HFFc6 (cell line): ENCODE measurements at places on chromosomes 5 and 9. TPM values are rescaled to one million over a fixed set of nuclear protein-coding genes. Genes with fewer than 3 reads are reported as not detected.
A peak's percentile ranks its signal among the peaks of the same experiment; 100 is the strongest.

DNA sequence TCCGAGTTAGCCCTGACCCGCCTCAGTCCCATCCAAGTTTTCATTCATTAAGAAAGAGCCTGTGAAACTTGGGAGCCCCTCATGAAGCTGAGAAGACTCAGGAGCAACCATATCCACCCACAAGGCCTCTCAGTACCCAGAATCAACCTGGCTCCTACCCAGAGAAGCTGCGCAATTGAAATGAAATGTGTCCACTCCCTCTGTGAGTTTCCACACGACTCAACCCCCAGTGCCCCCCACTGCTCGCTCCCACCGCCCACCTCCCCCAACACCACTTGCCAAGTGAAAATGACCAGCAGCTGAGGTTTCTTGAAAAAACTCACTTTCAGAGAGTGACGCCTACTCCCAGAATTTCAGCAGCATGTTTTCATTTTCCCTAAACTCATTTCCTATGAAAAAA lies 104.6 kb downstream of the CDK5RAP2 start:
- H3K4me1 ChIP-seq = peaks cover 33% of the 10 kb centered on the region
- no peak for DNase-seq
- peaks cover 10% of the 10 kb centered on the region; the same call in 1 of the 2 replicates for H3K36me3 ChIP-seq
- H3K27ac ChIP-seq = peak overlapping the region; percentile 70
- peaks cover 2% of the 10 kb centered on the region; the same call in 1 of the 2 replicates for H3K27me3 ChIP-seq

DNA sequence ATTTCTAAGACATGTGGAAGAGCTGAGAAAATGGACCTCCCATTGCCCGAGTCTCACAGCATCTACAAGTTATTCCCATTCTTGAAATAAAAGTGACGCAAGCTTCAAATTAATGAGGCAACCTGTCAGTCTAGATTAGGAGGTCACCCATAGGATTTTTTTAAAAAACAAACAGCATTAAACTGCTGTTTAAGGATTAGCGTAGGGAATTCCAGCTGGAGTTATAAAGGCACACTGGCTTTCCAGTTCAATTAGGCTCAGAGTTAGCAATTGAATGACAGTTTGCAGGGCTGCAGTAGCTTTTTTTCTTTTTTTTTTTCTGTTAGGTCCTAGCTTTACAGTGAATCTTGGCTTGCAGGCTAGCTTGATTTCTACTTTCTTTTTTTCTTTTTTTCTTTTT lies 16.2 kb downstream of the PRKACG start:
- no peak for DNase-seq
- H3K4me3 ChIP-seq = no peak overlapping the region
- no peaks in the 10 kb centered on the region for H3K4me1 ChIP-seq

- DNase-seq = no peak
- H3K27me3 ChIP-seq = peaks cover 21% of the 10 kb centered on the region
- no peak overlapping the region for H3K4me3 ChIP-seq
- H3K27ac ChIP-seq = no peak overlapping the region
- H3K36me3 ChIP-seq = no peaks in the 10 kb centered on the region
Measured at GRCh38 chr5:16588434-16589214, 28.2 kb downstream of the RETREG1 start.

- H3K4me1 ChIP-seq = no peaks in the 10 kb centered on the region
- H3K27ac ChIP-seq = no peak overlapping the region
- H3K27me3 ChIP-seq = peaks cover 5% of the 10 kb centered on the region
- H3K36me3 ChIP-seq = no peaks in the 10 kb centered on the region
- no peak for DNase-seq
- H3K4me3 ChIP-seq = no peak overlapping the region
Measured at GRCh38 chr5:76855961-76856360, 6.1 kb downstream of the S100Z start.

DNA sequence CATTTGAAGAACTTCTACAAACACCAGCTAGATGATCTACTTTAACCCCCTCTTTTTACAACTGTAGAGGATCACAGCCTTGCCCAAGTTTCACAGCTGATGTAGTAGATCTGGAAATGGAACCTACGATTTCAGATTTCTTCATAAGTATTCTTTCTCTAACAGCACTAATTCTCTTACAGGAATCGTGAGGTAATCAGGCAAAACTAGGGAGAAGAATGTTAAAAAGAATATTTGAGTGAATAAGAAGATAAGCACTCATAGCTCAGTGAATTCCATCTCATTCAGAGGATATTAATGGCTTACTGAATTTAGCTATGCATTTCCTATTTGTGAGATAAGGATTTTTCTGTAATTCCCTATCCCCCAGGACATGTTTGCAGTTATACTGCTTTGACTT lies 42.1 kb downstream of the NADK2 start:
- H3K4me1 ChIP-seq = peaks cover 41% of the 10 kb centered on the region
- no peak overlapping the region; the same call in 1 of the 2 replicates for H3K4me3 ChIP-seq
- H3K27me3 ChIP-seq = no peaks in the 10 kb centered on the region
- peaks cover 11% of the 10 kb centered on the region; the same call in 1 of the 2 replicates for H3K36me3 ChIP-seq

DNA sequence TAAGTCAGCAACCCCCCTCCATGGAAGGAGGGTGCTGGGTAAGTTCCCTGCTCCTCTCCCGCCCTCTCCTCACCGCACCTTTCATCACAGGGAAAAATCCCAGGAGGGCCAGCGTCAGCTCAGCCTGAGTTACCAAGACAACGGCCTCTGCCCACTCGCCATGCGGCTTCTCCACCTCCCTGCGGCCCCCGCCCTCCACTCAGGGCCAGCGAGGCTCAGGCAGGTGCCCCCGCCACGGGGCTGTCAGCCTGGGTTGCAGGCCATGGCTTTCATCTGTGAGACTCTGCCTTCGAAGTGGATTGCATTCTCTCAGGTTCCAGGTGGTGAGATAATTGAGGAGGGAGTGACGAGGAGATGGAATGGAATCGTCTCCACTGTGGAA lies 27.2 kb upstream of the LAMC3 start:
- peaks cover 53% of the 10 kb centered on the region for H3K27me3 ChIP-seq
- no peak overlapping the region for H3K27ac ChIP-seq
- no peaks in the 10 kb centered on the region for H3K36me3 ChIP-seq
- no peak for DNase-seq
- H3K4me3 ChIP-seq = no peak overlapping the region

DNA sequence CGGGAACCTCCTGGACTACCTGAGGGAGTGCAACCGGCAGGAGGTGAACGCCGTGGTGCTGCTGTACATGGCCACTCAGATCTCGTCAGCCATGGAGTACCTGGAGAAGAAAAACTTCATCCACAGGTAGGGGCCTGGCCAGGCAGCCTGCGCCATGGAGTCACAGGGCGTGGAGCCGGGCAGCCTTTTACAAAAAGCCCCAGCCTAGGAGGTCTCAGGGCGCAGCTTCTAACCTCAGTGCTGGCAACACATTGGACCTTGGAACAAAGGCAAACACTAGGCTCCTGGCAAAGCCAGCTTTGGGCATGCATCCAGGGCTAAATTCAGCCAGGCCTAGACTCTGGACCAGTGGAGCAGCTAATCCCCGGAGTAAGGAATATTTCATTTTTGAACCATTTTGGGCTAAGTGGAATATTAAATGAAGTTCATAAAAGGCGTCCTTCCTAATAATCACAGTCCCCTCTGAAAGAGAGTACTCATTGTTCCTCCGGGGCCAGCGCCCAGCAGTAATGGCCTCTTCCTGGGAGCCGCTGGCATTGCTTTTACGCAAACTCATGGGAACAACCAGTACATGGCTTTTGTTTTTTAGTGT lies 23.6 kb downstream of the QRFP start:
- no peak overlapping the region for H3K4me3 ChIP-seq
- no peak overlapping the region for H3K27ac ChIP-seq
- peaks cover 20% of the 10 kb centered on the region for H3K36me3 ChIP-seq
- no peaks in the 10 kb centered on the region for H3K4me1 ChIP-seq
- DNase-seq = no peak

DNA sequence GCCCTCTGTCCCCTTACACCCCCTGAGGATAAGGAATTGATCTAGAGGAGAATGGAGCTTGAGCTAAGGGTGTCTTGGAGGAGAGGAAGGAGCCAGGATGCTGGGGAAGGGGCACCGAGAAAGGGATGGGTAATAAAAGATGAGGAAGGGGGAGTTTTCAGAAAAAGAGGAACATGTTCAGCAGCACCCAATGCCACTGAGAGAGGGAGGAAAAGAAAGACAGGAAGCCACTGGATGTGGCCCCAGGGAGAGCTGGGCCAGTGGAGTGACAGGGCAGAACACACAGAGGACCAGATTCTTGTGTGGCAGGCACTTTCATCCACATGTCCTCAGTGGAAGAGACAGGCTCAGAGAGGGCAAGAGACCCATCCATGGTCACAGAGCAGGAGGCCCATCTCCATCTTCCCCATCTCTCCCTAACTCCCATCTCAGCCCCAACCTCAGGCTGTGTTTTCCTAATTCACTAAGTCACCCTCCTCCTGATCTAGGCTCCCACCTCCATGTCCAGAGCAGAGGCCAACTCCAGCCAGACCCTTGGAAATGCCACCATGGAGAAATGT lies 7.2 kb downstream of the PFN3 start:
- no peak overlapping the region for H3K27ac ChIP-seq
- peaks cover 25% of the 10 kb centered on the region for H3K27me3 ChIP-seq
- no peak overlapping the region for H3K4me3 ChIP-seq
- H3K4me1 ChIP-seq = peaks cover 24% of the 10 kb centered on the region
- H3K36me3 ChIP-seq = no peaks in the 10 kb centered on the region

- H3K27ac ChIP-seq = no peak overlapping the region
- DNase-seq = no peak
- peaks cover 4% of the 10 kb centered on the region; the same call in 1 of the 2 replicates for H3K36me3 ChIP-seq
- H3K4me1 ChIP-seq = peaks cover 19% of the 10 kb centered on the region
Measured at GRCh38 chr9:121924700-121925099, 168.4 kb downstream of the TTLL11 start.

- DNase-seq = no peak
- H3K27ac ChIP-seq = no peak overlapping the region
- no peaks in the 10 kb centered on the region for H3K36me3 ChIP-seq
- no peaks in the 10 kb centered on the region for H3K4me1 ChIP-seq
- H3K4me3 ChIP-seq = no peak overlapping the region
Measured at GRCh38 chr5:91652678-91653077, 269.6 kb upstream of the ARRDC3 start.

Gene PDGFRB
- total RNA-seq = 177 and 183 TPM in 2 replicates

Gene MLLT3
- total RNA-seq = 21.3 and 24.3 TPM in 2 replicates

Gene SLC36A2
- not detected in 3 replicates for total RNA-seq

Gene ARL14EPL
- not detected in 3 replicates for total RNA-seq

Gene UBAC1
- total RNA-seq = 30.3 and 31.2 TPM in 2 replicates

Gene GRIA1
- 0.25 to 0.72 TPM (median 0.31 TPM) in 3 replicates for total RNA-seq
